ENCODE measurements at places on chromosomes 11 and 22.

- H3K27ac ChIP-seq: no peak overlapping the region
- no peaks in the 10 kb centered on the region for H3K36me3 ChIP-seq
- DNase-seq: no peak
- no peaks in the 10 kb centered on the region for H3K27me3 ChIP-seq
- no peaks in the 10 kb centered on the region for H3K4me1 ChIP-seq
Measured at GRCh38 chr11:34680918-34681586, 60.2 kb downstream of the EHF start.

DNA sequence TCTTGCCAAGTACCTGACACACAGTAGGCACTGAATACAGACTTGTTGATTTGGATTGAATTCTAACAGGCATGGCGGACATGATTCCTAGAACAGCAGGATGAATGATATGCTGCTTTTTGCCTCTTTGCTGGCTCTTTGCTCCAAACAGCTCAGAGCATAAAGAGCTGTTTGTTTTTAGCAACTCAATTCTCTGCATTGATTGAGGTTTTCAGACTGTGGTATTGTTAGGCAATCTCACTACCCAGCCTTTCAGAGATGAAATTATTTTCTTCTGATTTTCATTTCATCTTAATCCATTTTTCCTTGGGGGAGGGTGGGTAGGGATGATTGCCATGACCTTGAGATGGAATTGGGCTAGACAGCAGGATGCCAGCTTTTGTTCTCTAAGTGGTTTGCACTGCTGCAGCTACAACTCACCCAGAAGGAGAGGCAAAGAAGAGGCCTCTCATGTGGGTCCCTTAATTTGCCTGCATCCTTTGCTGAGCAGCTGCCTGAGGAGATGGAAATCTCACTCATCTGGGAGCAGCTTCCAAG, 20.5 kb downstream of the COA4 start:
- H3K36me3 ChIP-seq: peaks cover 22% of the 10 kb centered on the region
- no peak for DNase-seq
- no peaks in the 10 kb centered on the region for H3K27me3 ChIP-seq
- no peaks in the 10 kb centered on the region for H3K4me1 ChIP-seq

GRCh38 chr11:57181678-57182305, at the start of gene LRRC55:
Gene LRRC55, plus strand, starts transcription at chr11:57181953. Its CDS starts 70 bp downstream, at chr11:57182023.
- no peak for DNase-seq
- H3K4me1 ChIP-seq: no peaks in the 10 kb centered on the region
- H3K4me3 ChIP-seq: no peak within 1 kb of the TSS
- no peaks in the 10 kb centered on the region for H3K36me3 ChIP-seq
- no peaks in the 10 kb centered on the region for H3K27me3 ChIP-seq

- DNase-seq: no peak
- no peaks in the 10 kb centered on the region for H3K27me3 ChIP-seq
- H3K4me1 ChIP-seq: peaks cover 26% of the 10 kb centered on the region
- no peak overlapping the region for H3K4me3 ChIP-seq
Measured at GRCh38 chr11:73178681-73179080, 36.6 kb upstream of the FCHSD2 start.

GRCh38 chr11:75763846-75764245, 4.7 kb upstream of the DGAT2 start:
- no peak for DNase-seq
- H3K36me3 ChIP-seq: no peaks in the 10 kb centered on the region
- no peak overlapping the region for H3K4me3 ChIP-seq
- no peaks in the 10 kb centered on the region for H3K27me3 ChIP-seq
- H3K27ac ChIP-seq: no peak overlapping the region

All from upper lobe of right lung (tissue), 1 donor.